ENCODE measurements at places on chromosomes 1 and 21.

GRCh38 chr1:182332261-182333060 lies 59.1 kb downstream of the GLUL start:
- no peak for DNase-seq

DNA sequence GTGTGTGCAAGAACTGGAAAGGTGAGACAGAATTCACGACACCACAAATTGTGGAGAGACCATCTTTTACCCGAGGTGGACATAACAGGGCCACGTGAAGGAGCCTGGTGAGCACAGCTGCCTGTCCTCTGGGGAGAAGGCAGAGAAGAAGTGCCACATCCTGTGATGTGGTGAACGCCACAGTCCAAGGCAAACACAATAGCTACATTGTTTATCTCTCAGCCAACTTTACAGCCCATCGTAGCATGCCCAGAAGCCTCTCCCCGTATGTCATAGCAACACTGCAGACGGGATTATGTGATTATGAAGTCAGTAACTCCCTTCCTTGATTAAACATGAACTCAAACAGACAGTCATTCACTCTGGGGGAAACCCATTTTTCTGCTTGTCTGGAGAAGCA lies 612.2 kb downstream of the SMYD3 start:
- DNase-seq: no peak

- DNase-seq: no peak
These were observed 82.2 kb downstream of the FBXO2 start for GRCh38 chr1:11571906-11572616.

DNA sequence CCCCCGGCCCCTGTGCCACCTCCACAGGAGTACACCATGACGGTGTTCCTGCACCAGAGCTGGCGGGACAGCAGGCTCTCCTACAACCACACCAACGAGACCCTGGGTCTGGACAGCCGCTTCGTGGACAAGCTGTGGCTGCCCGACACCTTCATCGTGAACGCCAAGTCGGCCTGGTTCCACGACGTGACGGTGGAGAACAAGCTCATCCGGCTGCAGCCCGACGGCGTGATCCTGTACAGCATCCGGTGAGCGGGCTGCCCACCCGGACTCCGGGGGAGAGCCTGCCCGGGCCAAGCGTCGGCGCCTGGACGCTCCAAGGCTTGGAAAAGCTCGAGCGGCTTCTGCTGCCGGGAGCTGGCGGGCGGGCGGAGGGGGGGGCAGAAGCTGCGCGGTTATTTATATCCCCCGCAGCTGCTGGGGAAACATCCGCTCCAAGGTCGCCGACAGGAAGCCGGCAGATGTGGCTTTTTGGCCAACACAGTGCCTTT lies 6.4 kb downstream of the GABRD start:
- DNase-seq: no peak

- DNase-seq: no peak
These were observed 39.9 kb upstream of the PPP1R15B start for GRCh38 chr1:204451352-204452124.

DNA sequence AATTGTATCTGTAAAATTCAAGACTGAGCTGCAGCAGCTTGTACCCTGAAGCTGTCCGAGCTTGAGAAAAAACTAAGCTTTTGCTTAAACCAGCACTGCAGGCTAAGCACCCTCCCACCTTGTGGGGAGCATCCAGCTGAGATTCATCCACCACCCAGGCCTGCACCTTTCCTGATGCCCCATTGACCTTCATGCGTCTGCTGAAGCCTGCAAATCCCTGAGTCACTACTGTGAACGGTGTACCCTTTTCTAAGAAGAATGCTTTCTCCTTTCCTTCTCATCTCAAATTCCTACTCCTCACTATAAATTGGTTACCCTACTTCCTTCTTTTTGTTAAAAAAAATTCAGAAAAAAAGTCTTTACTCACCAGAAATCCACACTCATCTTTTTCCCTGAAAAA lies 90.9 kb upstream of the RGS18 start:
- DNase-seq: no peak

DNA sequence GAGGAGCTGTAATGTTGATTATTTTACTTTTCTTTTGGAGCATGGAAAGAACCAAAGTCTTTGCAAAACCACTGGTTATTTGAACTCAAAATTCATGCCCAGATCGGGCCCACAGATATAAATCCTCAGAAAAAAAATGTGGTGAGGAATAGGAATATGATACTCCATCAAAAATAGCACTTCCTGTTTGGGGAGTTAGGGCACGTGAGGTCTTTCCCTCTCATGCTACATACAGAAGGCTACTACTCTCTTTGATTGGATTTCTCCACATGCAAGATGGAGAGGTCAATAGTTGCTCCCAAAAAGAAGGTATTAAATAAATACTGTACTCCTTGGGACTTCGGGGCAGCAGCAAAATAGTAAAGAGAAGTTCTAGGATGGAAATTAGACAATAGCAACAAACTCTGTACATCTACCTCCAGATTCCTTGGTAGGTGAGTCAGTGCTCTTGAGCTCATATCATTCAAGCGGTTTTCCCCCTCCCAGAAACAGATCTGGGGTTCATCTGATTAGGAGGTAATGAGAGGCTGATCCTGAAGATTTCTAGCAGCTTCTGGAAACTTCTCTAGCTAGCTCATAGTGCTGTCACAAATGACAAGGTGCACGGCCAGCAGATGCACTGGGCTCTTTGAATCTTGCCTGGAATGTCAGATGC lies 47.1 kb downstream of the SLC9C2 start:
- DNase-seq: no peak

GRCh38 chr1:209095627-209096595 lies 487.6 kb upstream of the CAMK1G start:
- no peak for DNase-seq

- no peak for DNase-seq
These were observed 21.0 kb downstream of the S100A10 start for GRCh38 chr1:151972542-151973248.

DNA sequence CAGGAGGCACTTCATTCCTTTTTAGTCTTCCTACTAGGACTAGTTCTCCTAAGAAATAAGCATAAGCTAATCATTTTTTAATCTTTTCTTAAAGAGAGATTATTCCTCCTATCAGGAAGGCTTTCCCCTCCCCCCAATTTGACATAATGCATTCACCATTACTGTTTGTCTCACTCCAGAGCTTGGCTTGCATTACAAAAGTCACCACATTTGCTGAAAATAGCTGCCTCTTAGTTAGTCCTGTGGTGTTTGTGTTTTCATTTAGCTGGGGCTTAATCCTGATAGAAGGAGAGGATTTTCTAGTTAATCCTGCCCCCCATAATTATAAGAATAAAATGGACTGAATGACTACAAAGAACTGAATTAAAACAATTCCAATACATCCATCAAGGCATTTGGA lies 307.1 kb upstream of the RRP15 start:
- no peak for DNase-seq

DNA sequence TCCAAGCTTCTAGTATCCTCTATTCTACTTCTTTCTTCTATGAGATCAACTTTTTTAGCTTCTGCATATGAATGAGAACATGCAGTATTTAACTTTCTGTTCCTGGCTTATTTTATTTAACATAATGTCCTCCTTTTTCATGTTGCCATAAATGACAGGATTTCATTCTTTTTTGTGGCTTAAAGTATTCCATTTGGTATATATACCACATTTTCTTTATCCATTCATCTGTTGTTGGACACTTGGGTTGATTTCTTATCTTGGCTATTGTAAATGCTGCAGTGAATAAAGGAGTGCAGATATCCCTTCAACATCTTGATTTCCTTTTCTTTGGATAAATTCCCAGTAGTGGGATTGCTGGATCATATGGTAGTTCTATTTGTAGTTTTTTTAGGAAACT lies 209.6 kb downstream of the GPR52 start:
- DNase-seq: no peak

- no peak for DNase-seq
These were observed 154.4 kb downstream of the PLPP3 start for GRCh38 chr1:56424744-56425493.

- no peak for DNase-seq
These were observed 11.2 kb upstream of the SRARP start for GRCh38 chr1:15992582-15993500.

GRCh38 chr1:13881385-13882088 lies 181.5 kb downstream of the PRDM2 start:
- no peak for DNase-seq

DNA sequence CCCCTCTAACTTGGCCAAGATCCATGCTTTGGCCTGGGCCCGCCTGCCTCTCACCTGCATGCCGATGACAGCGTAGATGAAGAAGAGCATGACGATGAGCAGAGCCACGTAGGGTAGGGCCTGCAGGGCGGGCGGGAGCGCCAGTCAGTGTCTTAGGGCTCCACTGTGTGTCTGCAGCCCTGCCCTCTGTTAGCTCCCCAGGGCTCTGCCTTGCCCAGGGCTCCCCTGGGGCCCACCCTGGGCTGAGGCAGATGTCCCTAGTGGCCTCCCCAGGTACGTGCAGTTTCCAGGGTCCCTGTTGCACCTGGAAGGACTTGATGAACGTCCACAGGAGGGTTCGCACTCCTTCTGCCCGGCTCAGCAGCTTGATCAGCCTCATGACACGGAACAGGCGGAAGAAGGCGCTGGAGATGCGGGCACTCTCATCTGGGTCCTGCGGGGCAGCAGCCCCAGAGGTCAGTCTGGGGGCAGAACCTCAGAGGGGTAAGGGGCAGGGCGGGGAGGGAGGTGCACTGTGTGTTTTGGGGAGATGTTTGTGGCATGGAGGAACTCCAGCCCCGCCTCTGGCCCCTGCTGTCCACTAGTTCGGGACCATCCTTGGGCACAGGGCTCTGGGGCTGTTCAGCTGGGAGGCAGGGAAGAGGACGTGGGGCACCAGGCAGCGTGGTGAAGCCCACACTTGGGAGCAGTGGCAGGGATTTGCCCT lies 29.8 kb upstream of the KIF21B start:
- no peak for DNase-seq

GRCh38 chr1:53585129-53585528 lies 125.9 kb downstream of the DMRTB1 start:
- DNase-seq: no peak

DNA sequence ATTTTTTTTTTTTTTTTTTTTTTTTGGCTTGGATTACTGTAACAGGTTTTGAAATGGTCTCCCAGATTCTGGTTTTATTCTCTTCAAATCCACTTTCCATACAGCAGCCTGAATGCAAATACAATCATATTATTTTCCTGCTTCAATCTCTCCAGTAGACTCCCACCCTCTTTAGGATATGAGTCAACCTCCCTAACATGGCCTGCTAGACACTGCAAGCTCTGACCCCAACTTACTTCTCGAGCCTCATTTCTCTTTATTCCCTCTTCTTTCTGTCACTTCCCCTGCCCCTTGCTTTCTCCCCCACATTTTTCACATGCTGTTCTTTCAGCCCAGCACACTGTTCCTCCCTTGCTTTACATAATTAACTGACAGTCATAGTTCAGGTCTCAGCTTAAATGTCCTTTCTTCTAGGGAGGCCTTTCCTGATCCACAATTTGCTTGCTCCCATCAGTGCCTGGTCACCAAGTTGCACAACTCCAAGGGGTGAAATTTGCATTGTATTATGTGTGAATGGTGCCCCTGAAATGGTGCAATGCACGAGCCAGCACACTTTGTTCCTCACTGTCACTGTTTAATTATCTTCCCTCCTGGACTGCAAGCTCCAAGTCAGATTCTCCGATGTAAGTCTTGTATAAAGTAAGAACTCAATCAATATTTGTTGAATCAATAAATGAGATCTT lies 22.1 kb upstream of the IL19 start:
- no peak for DNase-seq

- DNase-seq: no peak
These were observed 55.2 kb downstream of the SELENOF start for GRCh38 chr1:86858524-86859261.

DNA sequence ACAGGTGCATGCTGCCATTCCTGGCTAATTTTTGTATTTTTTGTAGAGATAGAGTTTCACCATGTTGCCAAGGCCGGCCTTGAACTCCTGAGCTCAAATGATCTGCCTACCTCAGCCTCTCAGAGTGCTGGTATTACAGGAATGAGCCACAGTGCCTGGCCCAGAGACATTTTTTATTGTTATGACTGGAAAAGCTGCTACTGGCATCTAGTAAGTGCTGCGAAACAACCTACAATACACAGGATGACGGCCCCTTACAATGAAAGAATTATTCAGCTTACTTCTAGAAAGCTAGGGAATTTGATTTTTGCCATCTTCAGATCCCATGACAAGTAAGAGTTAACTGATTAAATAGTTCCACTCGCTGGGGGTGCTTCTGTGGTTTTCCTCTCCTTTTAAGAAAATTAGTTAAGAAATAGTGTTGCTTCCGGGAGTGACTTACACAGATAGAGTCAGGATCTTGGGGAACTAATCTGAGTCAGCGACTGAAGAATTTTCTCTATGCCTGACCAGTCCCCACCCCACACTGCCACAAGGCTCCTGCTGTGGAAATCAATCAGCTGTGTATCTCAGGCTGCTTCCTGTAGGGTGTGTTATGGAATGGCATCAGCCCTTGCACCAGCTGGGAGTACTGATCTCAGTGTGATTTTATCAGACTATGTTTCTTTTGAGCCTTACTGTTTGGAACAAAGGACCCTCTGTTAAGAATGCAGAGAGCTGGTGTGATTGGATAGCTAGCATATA lies 93.0 kb upstream of the BMP8A start:
- no peak for DNase-seq

DNA sequence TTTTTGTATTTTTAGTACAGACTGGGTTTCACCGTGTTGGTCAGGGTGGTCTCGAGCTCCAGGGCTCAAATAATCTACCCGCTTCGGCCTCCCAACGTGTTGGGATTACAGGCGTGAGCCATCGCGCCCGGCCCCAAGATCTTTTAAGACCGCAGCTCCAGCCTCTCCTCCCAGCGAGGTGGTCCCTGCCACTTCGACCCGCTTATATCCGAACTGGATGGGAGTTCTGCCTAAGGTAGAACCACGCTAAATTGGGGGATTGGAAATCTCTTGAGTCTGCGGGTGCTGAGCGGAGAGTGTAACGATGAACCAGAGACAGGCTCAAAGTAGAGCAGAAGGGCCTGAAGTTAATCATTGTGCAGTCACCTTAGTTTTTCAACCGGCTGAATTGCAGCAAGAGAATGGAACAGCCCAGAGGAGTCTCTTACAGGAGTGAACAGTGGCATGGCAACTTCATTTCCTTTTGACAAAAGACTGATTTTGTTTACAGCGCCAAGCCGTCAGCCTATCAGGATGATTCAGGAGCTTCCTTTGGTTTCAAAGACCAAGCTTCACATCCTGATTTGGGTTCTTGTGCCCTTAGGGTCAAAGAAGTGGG lies 726 bp upstream of the CYB5R1 start:
- no peak for DNase-seq

DNA sequence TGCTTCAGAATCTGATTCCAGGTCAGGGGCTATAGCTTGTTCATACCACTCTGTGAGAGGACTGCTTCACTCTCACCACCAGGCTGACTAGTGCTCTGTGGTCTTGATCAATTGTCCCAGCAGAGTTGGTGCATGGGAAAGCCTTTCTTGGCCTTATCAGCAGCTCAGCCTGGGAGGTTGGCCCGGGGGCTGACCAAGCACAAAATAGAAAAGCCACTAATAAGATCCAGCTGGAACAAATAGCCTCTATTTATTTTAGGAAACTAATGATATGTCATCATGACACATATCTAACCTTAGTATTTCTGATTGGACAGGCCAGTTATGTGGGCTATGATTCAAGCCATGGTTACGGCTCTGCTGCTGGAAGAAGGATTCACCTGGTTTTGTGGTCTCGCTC lies 134.2 kb downstream of the GDAP2 start:
- DNase-seq: no peak

All from stimulated activated CD8-positive, alpha-beta memory T cell treated with anti-CD3 and anti-CD28 coated beads, Interleukin-2, amount 100 ng/mL, for 48 hours (primary cell).